ENCODE measurements at places on chromosomes 12 and 14.

GRCh38 chr12:99284161-99284560, 363.4 kb upstream of the GARIN6 start:
- no peak for DNase-seq

DNA sequence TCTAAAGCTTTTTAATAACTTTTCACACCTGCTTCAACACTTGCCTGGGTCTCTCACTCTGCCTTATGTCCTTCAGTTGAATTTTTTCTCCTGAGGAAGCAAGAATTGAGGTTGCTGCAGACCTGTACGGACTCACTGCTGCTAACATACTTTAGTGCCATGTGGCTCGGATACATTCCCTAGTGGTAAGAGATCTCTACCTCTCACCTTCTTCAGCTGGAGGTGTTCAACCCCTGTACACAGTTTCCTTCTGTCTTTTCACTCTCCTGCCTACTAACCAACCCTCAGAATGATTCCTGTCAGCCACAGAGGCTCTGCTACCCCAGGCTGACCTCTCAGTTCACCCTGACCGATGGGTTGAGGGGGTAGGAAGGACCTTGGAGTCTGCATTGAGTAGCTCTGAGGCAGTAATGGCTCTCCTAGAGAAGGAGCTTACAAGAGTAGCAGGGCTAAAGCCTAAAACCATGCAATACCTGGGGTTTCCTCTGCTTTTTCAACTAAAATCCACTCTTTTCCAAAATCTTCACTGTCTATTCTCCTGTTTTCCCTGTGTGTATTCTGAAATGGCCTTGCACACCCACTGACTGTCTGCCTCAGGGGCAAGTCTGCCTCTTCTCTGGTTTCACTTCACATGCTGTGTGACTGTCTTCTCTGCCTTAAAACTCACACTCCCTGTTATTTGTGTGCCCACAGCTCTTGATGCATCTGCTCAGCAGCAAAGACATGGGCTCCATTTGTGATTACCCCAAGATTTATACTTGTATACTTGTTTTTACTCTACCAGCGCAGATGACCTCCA, 14.0 kb upstream of the DHRS2 start:
- DNase-seq = no peak

- no peak for DNase-seq
These were observed 138.5 kb downstream of the ESRRB start for GRCh38 chr14:76514213-76514998.

DNA sequence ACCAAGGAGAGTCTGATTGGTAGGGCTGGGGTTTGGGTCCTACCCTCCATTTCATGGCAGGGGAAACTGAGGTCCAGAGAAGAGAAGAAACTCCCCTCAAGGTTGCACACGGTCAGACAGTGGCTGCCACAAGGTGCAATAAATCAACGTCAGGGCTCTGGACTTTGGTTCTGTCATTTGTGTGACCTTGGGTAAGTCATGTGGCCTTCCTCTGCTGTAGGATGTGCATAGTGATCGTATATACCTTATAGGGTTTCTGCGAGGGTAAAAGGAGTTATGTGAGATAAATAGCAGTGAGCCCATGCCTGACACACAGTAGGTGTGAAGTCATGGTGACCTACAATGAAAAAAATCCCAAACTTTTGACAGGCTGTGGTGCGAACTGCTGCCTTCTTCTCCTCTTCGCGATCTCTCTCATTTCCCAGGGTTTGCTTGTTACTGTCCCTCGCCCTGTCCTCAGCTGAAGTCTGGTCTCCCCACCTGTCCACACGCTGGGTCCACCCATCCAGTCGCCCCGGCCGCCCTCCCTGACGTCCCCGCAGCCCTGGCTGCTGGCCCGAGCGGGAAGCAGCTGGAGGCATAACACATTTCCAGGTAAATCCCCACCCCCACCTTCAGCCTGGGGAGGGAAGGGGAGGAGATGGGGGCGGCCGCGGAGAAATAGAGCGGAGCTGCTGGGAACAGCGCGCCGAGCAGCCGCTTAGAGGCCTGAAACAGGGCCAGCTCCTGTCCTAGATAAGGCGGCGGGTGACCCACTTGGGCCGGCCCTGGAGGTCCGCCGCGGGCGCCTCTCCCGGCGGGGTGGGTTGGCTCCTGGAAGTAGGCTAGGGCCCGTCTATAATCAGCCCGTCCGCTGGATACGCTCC, 1.8 kb upstream of the FAM222A start:
- DNase-seq = no peak

- no peak for DNase-seq
These were observed 45.4 kb downstream of the SYNE3 start for GRCh38 chr14:95471016-95471415.

DNA sequence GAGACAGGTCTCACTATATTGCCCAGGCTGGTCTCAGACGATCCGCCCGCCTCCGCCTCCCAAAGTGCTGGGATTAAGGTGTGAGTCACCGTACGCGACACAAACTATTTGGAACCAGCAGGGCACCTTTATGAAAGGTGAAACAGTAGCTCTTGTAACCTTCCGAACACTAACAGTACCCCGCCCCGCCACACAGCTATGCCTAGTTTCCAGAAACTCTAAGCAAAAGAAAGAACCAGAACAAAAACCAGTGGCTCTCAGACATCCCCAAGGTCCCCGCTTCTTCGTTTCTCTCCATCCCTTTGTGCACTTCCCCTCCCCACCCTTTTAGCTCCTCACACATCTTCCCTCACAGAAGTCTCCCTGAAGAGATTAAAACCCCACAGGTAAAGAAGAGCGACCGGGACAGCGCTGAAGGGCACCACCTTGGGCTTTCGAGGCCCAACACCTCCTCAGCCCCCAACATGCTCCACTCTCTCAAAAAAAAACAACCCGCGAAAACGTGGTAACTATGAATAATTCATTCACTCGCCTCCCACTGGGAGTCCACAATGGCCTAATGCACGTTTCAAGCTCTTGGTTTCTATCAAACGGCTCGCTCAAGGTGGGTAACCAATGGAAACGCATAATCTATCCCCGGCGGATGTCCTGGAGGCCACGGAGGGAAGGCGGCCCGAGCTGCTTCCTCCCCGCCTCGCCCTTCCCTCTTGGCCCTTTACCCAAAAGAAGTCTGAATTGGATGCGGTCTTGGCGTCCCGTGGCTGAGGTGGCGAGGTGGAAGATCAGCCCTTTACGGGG, 877 bp downstream of the BAG5 start:
- no peak for DNase-seq

Measured in stimulated activated CD4-positive, alpha-beta T cell treated with anti-CD3 and anti-CD28 coated beads, Interleukin-12 subunit alpha, Interleukin-12 subunit beta, amount 100 ng/mL, for 24 hours (primary cell).